ENCODE measurements at places on chromosomes 4 and X.

GRCh38 chrX:13652287-13652793 lies 601 bp upstream of the TCEANC start:
- DNase-seq: no peak

DNA sequence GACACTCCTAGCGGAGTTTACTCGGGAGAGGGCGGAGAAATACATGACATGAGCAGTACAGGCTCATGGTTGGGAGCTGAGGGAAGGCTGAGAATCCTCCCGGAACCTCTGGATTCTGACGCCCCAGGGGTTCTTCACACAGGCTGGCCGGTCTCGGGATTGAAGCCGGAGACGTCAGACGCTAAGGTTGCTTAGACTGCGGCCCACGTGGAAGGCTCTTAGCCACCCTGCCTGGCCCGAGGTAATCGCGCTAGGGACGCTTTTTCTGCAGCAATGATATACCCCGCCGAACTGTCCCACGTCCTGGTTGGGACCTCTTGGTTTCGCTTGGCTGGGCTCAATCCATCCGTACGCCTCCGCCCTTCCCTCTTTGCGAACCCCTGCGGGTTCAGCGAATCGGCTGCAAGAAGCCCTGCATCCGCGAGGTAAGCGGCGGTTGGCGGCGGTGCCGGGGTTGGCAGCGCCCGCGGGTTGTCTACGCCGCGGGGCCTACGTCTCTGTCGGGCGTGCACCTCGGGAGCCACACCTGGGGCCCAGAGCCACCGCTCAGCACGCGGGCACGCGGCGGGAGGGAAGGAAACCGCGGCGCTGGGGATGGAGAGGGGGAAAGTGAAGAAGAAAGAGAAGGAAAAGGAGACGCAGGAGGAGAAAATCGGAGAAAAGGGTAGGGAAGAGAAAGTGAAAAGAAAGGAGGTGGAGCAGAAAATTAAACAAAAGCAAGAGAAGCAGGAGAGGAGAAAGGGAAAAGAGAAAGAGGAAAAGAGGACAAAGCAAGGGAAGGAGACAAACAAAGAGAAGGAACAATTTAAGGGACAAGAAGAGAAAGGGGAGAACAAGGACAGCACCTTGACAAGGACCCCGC lies at the start of gene ARL9:
Gene ARL9, plus strand, starts transcription at position 523 of the 862 bp plus-strand sequence. Its CDS starts 72 bp downstream, at position 595.
- peak; percentile 61 for DNase-seq

DNA sequence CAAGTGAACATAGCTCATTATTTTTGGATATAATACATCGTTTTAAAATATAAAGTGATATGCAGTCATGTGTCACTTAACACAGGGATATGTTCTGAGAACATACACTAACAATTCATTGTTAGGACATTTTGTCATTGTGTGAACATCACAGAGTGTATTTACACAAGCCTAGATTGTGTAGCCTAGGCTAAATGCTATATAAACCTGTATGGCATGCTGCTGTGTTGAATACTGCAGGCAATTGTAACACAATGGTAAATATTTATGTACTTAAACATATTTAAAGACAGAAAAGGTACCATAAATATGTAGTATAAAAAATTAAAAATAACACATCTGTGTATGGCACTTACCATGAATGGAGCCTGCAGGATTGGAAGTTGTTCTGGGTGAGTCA lies 44.9 kb upstream of the GPRIN3 start:
- DNase-seq: no peak

DNA sequence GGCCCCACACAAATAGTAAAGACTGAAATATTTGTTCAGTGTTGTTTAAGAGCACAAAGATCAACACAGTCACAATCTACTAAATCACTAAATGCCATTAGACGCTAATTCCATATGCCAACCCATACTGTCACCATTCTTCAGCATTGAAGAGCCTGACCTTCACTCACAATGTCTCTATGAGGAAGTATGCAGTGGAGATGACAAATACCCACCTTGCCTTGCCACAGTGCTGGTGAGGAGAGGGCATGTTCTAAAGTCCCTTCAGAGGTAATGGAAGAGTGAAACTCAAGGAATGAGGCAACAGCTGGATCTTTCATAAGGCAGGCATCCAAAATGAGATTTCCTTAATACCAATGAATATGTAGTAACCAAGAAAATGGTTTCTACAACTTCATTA lies 50.4 kb downstream of the FRMD7 start:
- DNase-seq: no peak

DNA sequence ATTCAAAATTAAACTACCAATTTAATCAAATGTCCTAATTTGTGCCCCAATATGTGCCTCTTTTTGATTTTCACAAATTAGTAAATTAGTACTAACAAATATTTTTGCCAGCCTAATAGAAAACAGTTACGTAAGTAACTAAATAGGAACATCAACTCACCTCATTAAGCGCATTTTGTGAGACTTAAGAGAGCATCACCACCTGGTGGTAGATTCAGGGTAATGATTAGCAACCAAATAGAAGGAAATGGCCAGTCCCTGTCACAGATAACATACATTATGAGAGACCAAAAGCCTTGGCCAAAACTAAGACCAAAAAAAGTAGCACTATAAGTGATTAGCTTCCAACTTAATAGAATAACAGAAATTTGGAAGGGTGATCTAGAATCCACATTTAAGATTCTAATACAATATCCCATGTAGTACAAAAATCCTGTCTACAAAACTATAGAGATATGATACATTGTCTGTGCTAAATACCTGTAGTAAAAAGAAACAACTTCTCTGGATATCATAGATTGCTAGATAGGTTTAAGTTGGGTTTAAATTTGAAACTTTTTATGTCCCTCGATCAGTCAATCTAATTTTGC lies 46.7 kb downstream of the C4orf46 start:
- no peak for DNase-seq

GRCh38 chr4:24112466-24112865 lies 222.6 kb upstream of the PPARGC1A start:
- no peak for DNase-seq

DNA sequence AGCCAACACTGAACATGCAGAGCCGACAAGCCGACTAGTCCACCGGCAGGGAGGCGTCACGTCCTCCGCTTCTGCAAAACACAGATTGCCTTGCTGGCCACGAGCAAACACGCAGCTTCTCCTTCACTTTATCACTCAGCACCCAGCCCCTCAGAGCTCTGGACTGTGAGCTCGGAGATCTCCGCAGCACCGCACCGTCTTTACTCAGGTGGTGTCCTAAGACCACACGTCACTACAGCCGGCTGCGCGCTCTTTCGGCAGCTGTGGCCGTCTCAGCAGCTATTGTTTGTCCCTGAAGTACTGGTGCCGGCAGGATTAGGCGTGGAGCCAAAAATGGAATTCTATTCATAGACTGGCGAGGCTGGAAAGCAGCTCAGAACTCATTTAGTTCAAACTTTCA lies 72.0 kb downstream of the FAT1 start:
- DNase-seq: no peak

GRCh38 chrX:42195506-42195905 lies 272.2 kb upstream of the CASK start:
- DNase-seq: no peak

GRCh38 chrX:82081027-82081426 lies 879.1 kb downstream of the SH3BGRL start:
- DNase-seq: no peak

- DNase-seq: no peak
Measured at GRCh38 chrX:17787557-17787956, 50.3 kb downstream of the SCML1 start.

DNA sequence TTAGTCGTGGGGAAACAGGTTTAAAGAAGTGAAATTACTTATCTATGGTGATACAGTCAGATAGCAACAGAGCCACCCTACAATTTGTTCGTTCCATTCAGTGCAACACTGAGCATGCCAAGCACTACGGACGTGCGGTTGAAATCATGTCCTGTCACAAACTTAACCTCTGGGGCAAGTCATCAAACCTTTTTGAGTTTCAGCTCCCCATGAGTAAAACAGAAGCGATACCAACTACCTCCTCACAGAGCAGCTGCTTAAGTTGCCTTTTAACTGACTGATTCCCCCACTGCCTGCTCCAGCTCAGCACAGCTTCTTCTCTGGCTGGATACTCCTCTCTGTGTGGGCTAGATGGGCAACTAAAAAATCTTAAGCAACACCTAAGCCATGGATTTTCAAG lies 36.0 kb downstream of the LHFPL1 start:
- no peak for DNase-seq

DNA sequence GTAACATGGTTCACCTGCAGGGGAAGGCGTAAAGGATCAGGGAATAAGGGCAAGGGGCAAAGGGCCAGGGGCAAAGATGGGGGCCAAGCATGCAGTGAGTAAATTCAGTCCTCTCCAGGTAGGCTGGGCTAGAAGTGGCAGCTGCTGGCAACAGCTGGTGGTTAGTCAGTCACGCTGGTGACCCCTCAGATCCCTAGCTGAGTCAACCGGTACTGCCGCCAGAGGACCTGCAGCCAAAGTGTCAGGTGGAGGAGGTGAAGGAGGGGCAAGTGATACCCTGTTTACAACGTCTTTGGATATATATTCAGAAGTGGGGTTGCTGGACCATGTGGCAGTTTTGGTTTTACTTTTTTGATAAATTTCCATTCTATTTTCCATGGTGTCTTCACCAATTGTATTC lies 24.6 kb upstream of the NAP1L2 start:
- DNase-seq: no peak

GRCh38 chr4:4402966-4403365 lies 16.1 kb downstream of the NSG1 start:
- DNase-seq: no peak

DNA sequence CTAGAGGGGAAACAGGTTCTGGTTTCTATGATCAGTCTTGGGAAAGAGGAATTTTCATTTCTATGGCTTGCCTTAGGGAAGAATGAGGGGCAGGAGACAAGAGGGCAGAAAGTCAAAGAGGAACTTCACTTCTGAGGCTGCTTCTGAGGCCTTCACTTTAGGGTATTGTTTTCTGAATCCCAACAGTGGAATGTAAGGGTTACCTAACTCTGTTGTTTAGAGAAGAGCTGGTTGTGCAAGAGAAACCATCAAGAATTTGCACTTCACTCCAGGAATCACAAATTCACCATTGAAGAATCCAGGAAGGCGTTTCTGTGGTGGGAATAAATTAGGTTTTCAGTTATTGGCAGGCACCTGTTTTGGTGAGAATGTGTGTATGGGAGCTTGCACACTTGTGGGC lies 126.7 kb upstream of the AMOT start:
- DNase-seq: no peak

DNA sequence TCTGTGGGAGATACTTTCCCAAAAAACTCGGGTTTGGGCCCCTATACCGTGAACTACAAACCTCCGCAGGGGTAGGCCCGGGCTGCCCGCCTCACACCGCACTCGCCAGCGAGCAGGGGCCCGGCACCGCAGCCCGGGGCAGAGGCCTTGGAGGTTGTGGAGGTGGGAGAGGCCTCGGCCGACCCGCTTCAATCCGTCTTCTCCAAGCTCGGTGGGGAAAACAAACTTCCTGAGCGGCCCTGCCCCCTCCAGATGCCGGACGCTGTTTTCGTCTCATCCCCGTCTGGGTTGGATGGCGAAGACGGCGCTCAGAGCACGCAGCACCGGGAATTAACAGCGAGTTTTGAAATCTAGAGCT lies 442 bp upstream of the MCUB start:
- DNase-seq: peak; percentile 61

DNA sequence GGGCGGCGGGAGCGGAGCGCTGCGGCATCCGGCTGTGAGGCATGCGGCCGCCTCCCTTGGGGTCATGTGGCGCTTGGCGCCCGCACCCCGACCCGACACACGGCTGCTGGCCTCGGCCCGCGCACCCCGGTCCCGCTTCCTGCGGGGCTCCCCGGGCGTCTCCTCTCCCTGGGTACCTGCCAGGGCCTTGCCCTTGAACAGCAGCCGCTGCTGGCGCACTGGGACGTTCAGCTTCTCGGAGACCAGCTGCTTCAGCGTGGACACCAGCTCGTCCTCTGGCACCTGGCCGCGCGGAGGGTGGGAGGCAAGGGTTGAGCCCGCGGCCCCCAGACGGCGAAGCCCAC lies 391 bp downstream of the UBL4A start:
- DNase-seq: peak; percentile 22

- no peak for DNase-seq
Measured at GRCh38 chr4:105207386-105207785, 60.7 kb downstream of the TET2 start.

GRCh38 chr4:17064959-17065358 lies 166.5 kb upstream of the LDB2 start:
- DNase-seq: no peak

DNA sequence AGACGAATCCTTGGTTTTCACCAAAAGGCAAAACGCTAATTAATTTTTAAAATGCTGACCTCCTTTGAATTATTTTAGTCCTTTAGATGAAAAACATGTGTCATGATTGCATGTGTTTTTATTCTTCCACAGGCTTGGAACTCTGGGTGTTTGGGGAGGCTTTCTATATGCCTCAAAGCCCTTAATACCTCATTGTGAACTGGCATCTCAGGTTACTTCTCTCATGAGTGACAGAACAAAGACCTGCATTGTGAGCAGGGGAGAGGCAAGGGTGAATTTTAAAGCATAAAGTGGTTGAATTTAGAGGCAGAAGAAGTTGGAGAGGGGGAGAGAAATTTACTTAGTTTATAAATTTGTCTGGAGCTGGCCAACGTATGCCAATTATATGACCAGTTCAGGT lies 119.5 kb downstream of the ARSF start:
- DNase-seq: no peak

DNA sequence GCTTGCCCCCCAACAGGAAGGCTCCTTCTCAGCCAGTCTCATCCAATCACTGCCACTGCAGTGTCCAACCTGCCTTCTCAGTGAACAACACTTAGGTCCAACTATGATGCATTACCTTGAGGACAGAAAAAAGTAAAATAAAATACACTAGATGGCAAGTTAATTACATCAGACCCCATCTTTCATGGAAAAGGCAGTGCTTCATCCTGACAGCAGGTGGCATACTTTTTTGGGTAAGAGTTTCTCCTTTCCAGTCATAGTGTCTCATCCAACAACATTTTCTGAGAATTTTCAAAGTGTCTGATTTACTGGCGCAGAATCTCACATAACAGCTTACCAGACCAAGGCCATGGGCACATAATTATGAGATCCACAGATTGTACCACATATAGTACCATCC lies 1742.8 kb downstream of the PCDH7 start:
- no peak for DNase-seq

- no peak for DNase-seq
Measured at GRCh38 chrX:6959006-6959405, 188.5 kb upstream of the STS start.

GRCh38 chrX:153693216-153694086 lies 5.7 kb downstream of the SLC6A8 start:
- DNase-seq: no peak

GRCh38 chr4:145183023-145183422 lies 2.6 kb upstream of the OTUD4 start:
- DNase-seq: no peak

DNA sequence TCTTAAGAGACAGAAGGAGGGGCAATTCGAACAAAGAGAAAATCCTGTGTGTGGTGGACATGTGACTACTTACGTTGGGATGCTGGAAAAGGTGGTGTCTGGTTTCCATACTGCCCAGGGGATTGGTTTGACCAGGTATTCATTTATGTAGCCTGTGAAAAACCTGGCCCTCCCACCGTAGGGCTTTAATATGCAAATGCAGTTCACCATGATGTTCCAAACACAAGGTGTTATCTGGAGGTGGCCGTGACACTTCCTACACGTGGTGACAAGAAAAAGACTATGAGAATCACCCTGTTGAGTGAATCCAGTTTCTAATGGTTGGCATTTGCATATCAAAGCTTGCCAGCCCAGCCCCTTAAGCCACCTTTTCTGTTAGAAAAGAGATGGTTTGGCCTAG lies 27.9 kb downstream of the UGT2B4 start:
- DNase-seq: no peak
